CD4-positive, alpha-beta T cell treated with Interleukin-10 for 1 hour (primary cell): ENCODE measurements at places on chromosomes 1 and 21.

GRCh38 chr1:63936276-63936675 lies 162.5 kb downstream of the ROR1 start:
- no peak for DNase-seq

GRCh38 chr1:38672692-38673091 lies 186.9 kb downstream of the RRAGC start:
- no peak for DNase-seq

GRCh38 chr1:213661302-213661701 lies 326.5 kb upstream of the PROX1 start:
- no peak for DNase-seq

- DNase-seq: no peak
Measured at GRCh38 chr21:29102791-29103257, 27.6 kb upstream of the MAP3K7CL start.

DNA sequence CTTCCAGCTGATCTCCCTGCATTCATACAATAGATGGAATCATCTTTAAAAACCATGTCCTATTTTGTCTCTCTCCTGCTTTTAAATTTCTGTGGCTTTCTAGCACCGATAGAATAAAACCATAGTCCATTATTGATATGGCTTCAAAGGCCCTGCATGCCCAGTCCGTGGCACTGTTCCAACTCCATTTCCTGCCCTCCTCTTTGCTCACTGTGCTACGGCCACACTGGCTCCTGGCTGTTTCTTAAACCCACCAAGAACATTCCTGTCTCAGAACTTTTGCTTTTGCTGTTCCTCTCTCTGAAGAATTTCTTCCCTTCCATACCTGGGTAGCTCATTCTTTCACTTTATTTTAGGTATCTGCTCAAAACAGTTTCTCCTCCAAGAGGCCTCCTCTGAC lies 7.2 kb downstream of the SLAMF1 start:
- DNase-seq: no peak

- DNase-seq: peak; percentile 87
Measured at GRCh38 chr1:112466078-112466660, 42.6 kb upstream of the WNT2B start.

DNA sequence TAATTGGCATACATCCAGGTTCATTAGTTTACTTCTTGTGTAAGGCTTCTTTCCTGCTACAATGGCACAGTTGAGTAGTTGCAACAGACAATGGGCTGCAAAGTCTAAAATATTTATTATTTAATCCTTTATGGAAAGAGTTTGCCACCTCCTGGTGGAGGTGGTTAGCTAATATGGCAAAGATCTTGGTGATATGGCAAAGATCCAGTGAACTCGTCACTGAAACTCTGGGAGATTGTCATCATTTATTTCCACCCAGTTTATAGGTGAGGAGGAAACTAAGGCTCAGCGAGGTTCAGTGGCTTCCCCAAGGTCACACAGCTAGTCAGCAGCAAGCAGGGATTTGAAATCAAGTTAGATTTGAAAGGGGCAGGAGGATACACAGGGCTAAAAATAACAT lies 16.1 kb upstream of the IFFO2 start:
- DNase-seq: peak; percentile 65

DNA sequence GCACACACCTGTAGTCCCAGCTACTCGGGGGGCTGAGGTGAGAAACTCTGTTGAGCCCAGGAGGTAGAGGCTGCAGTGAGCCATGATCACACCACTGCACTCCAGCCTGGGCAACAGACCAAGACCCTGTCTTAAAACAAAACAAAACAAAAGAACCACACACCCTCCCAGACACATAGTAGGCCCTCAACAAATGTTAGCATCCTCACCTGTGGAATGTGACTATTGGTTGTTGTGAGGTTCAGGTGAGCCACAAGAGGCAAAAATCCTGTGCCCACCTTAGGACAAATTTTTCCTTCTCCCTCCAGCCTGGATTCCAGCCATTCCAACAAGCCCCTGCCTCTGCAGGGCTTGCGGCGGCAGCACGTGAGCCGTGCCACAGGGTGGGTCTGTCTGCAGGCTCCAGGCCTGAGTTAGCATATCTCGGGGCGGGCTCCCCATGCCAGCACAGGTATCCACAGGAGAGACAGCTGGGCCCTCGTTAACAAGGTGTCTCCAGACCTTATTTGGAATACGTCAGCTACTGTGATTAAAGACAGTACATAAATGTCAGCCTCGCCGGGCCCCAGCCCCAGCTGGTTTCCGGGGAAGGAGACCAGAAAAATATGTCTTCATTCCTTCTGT lies 17.4 kb downstream of the C1QB start:
- no peak for DNase-seq

DNA sequence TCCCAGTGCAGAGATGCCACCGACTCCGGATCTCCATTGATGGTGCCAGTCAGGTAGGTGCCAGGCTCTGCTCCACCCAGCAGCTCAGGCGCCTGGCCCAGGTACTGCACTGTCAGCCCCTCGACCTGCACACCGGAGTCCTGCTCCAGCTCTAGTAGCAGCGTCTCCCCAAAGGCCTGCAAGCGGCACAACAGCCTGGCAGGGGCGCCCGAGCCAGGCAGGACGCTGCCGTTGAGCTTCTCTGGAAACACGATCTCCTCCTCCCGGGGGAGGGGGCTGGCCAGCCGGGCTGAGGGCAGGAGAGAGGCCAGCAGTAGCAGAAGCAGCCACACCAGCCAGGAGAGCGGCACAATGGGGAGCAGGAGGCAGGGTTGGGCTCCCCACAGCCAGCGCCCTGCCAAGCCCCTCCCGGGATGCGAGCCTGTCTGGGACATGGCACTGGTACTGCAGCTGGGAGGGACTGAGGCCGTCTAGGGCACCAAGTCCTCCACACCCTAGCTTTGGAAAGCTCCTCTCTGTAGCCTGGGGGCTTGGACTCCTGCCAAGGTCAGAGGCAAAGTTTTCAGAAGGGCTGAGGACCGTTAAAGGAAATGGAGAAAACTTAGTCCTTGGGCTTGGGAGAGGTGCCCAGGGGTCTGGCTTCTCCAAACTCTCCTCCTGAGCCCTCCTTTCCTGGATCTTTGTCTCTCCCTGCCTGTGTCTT lies 509 bp downstream of the ADAMTS4 start:
- DNase-seq: no peak

DNA sequence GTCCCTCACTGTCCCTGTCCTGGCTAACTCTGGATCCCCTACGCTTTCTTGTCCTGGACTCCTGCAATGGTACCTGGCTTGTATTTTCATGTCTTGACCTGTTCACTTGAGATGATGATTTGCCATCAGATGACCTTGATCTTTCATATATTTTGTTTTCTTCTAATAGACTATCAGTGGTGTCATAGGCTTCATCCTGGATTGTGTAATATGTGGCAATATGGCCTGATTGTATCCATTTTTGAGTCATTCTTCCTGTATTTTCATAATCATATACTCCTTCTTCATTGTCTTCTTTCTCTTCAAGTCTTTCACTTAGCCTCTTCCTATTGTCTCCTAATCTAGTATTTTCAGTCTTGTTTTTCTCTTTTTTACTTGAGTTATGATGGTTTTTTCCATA lies 11.1 kb downstream of the FLG start:
- DNase-seq: no peak

- DNase-seq: peak; percentile 75
Measured at GRCh38 chr1:6359216-6360116, 34.1 kb downstream of the ACOT7 start.

DNA sequence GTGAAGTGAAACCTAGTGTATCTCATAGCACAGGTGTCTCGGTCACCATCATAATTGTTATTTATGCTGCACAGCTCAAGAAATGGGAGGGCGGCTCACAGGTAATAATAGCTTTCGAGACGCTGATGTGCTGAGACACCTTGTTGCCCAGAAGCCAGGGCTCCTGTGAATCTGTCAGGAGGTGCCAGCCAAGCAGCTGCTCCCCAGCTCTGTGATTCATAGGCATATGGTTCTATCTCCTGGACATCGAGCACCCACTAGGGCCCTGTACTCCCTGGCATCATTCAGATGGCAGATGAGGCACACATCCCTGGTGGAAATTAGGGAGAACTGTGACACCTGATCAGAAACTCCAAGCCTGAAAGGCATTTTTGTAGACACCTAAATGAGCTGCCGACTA lies 53.5 kb downstream of the SYT6 start:
- DNase-seq: no peak

GRCh38 chr1:79355090-79355489 lies 348.6 kb upstream of the ADGRL4 start:
- DNase-seq: no peak

- no peak for DNase-seq
Measured at GRCh38 chr1:106232128-106232527, 824.3 kb upstream of the PRMT6 start.

DNA sequence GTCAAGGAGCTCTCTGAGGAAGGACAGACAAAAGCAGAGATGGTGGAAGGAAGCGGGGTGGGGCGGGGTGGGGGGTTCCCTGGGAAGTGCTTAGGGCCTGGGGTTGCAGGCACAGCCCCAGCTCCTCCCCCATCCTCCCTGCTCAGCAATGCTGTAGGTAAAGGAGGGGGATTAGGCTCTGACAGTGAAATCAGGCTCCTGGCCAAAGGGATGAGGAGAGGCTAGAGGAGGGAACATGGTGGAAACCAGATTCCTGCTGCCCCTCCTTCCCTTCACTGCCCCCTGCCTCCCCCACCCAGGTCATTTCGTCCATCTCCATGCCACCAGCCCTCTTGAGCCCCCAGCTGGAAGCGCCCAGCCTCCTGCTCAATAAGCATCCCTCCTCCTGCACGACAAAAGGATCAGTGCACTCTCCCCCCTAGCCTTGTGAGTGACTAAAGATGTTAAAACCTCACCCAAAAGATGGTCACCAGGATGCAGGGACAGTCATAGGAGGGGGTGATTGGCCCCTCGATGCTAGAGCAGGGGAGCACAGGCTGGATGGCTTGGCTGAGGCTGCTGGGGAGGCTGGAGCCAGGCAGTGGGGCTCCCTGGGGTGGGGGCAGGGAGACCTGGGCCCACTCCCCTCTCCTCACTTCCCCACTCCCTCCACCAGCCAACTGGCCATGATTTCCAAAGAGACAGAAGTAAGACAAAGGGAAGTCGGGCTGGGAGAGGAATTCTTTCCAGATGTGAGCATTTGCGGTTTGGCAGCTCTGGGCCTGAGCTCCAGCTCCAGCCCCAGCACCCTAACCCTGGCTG lies 2.2 kb upstream of the CRABP2 start:
- DNase-seq: no peak

DNA sequence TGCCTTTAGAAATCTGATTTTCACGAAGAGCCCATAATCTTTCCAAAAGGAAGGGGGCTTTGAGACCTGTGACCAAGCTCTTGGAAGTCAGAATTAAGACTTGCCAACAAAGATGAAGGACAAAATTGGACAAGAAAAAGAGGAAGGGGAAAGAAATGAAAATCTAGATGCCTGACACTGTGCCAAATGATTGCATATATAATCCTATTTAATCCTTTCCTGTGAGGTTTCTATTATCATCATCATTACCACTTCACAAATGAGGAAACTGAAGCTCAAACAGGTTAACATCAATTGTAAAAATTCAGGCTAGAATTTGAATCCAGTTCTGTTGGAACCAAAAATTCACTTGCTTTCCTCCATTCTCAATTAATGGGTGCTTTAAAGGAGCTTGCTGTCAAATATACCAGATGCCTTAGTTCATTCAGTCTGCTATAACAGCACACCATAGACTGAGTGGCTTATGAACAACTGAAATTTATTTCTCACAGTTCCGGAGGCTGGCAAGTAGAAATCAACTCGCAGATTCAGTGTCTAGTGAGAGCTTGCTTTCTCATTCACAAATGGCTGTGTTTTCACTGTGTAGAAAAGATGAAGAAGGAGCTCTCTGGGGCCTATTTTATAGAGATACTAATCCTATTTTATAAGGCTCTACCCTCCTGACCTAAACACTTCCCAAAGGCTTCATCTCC lies 197.5 kb upstream of the ST6GALNAC5 start:
- no peak for DNase-seq

GRCh38 chr21:36199021-36199420 lies 42.4 kb downstream of the DOP1B start:
- no peak for DNase-seq

DNA sequence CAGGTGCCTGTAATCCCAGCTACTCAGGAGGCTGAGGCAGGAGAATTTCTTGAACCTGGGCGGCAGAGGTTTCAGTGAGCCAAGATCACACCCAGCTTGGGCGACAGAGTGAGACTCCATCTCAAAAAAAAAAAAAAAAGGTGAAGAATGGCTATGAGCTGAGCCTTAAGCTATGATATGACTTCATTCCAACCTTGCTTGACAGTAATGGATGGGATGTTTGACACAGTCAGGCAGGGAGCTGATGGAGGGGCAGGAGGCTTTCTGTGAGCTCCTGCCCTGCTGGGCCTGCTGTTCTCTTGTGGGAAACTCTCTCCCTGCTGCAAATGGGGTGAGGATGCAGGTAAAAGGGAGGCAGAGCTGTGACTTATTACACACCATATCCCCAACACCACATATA lies 27.6 kb downstream of the NCF2 start:
- no peak for DNase-seq

DNA sequence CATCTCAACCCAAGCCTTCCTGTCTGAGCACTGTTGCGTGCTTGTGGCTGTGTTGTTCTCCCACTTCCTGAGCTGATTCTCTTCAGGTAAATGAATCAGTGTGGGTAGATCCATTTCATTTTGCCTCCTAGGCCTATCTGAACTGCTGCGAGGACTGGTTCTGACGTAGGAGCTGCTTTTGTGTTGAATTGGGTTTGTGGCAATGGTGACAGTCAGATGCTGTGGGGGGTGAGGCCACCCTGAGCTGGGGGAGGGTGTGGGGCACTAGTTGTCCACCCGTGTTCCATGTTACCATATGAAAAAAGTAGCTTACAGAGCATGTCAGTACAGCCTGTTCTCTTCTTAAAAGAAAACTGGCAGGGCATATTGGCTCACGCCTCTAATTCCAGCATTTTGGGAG lies 81.5 kb downstream of the MRPS6 start:
- DNase-seq: no peak

DNA sequence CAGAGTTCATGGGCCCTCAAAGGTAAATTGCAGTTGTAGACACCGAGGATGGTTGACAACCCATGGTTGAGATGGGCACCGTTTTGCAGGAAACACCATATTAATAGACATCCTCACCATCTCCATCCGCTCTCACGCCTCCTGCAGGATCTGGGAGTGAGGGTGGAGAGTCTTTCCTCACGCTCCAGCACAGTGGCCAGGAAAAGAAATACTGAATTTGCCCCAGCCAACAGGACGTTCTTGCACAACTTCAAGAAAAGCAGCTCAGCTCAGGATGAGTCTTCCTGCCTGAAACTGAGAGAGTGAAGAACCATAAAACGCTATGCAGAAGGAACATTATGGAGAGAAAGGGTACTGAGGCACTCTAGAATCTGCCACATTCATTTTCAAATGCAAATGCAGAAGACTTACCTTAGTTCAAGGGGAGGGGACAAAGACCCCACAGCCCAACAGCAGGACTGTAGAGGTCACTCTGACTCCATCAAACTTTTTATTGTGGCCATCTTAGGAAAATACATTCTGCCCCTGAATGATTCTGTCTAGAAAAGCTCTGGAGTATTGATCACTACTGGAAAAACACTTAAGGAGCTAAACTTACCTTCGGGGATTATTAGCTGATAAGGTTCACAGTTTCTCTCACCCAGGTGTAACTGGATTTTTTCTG lies 9.3 kb downstream of the SLAMF8 start:
- no peak for DNase-seq

- DNase-seq: no peak
Measured at GRCh38 chr1:147851149-147851548, 51.4 kb upstream of the GJA8 start.
